Neuronal stem cell (in vitro differentiated cells): ENCODE measurements at places on chromosomes 13 and 19.

- no peak for DNase-seq
Observed at GRCh38 chr19:1862424-1863327, 703 bp downstream of the KLF16 start.

- DNase-seq = no peak
Observed at GRCh38 chr13:35530581-35530980, 54.1 kb upstream of the MAB21L1 start.

DNA sequence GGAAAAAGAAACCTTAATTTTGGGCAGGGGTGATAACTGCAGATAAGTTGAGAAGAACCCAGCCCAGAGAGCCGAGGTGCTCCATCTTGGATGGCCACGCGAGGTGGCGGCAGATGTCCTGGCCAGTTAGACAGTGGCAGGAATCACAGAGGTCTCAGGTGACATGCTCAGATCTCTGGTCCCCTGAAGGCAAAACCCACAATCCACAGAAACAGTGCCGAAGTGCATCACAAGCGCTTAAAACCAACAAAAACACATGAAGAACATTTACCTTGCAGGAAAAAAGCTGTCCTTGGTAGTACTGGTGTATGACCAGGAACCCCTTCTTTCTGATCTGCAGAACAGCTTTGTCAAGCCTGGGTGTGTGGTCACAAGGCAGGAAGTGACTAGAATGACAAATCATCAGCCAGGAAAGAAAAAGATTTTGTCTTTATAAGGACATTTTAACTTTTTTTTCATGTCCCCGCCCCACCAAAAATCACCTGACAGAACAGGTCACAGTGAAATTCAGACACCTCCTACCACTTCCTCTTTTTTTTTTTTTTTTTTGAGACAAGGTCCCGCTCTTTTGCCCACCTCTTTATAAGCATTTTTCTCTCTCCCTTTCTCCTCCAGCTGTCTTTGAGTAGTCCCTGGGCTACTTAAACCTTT is at the start of gene LCP1:
Gene LCP1, minus strand, starts transcription at position 338 of the 651 bp plus-strand sequence. CDS start 22,515 bp downstream, outside the sequence.
- DNase-seq = no peak

DNA sequence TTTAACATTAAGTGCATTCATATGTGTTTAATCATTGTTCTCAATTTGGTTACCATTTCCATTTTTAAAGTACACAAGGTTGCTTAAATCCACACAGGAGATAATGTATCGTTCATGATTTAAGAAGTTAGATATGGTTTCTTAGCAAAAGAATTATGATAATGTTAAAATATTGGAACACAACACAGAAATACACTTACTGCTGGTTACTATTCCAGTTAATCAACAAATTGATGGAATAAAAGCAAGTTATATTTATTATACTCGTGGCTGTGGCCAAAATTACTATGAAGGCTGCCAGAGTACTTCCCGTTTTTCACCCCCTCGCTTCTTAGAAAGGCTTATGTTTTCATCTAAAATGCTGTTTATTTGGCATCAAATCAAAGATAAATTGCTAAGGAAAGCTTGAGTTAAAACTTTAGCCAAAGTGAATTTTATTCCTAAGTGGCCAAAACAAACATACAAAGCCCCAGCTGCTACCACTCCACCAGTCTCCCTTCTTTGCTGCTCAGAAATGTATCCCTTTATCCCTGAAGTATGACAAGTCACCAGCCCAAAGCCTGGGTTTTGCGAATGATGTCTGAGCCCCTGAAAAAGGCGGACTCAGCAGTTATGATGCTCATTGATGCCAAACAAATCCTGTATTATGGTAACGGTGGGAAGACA is 27.7 kb downstream of the LCP1 start:
- no peak for DNase-seq

DNA sequence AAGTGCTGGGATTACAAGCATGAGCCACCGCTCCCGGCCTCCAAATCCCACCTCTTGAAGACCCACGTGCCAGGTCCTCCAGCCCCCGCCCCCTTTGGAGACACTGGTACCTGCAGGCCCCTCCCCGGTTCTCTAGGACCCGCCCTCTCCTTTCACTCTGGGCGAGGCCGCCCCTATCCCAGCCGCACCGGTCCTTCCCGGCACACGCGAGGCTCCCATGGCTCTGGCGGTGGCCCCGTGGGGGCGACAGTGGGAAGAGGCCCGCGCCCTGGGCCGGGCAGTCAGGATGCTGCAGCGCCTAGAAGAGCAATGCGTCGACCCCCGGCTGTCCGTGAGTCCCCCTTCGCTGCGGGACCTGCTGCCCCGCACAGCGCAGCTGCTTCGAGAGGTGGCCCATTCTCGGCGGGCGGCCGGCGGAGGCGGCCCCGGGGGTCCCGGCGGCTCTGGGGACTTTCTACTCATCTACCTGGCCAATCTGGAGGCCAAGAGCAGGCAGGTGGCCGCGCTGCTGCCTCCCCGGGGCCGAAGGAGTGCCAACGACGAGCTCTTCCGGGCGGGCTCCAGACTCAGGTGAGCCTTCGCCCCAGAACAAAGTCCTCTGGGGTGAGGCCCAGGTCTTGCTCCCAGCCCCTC is at the start of gene CBLC:
Gene CBLC, plus strand, starts transcription at position 176 of the 633 bp plus-strand sequence. Its CDS starts 42 bp downstream, at position 218.
- DNase-seq = no peak

- no peak for DNase-seq
Observed at GRCh38 chr13:46630431-46631178, 77.6 kb downstream of the LRCH1 start.

DNA sequence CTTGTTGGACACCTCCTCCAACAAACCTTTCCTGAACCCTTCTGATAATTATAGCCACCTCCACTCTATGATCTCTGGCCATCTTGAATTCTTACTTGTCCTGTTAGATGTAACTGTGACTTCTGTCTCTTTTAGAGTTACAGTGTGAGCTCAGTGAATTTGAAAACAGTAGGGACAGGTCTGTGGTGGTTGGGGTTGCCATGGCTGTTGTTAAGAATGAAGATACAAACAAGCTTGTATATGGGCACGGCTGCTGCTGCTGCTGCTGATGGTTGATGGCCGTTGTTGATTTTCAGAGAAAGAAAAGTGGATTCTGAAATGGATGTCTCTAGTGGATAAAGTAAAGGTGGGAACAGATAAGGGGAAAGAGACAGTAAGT is 101.5 kb downstream of the STARD13 start:
- no peak for DNase-seq

DNA sequence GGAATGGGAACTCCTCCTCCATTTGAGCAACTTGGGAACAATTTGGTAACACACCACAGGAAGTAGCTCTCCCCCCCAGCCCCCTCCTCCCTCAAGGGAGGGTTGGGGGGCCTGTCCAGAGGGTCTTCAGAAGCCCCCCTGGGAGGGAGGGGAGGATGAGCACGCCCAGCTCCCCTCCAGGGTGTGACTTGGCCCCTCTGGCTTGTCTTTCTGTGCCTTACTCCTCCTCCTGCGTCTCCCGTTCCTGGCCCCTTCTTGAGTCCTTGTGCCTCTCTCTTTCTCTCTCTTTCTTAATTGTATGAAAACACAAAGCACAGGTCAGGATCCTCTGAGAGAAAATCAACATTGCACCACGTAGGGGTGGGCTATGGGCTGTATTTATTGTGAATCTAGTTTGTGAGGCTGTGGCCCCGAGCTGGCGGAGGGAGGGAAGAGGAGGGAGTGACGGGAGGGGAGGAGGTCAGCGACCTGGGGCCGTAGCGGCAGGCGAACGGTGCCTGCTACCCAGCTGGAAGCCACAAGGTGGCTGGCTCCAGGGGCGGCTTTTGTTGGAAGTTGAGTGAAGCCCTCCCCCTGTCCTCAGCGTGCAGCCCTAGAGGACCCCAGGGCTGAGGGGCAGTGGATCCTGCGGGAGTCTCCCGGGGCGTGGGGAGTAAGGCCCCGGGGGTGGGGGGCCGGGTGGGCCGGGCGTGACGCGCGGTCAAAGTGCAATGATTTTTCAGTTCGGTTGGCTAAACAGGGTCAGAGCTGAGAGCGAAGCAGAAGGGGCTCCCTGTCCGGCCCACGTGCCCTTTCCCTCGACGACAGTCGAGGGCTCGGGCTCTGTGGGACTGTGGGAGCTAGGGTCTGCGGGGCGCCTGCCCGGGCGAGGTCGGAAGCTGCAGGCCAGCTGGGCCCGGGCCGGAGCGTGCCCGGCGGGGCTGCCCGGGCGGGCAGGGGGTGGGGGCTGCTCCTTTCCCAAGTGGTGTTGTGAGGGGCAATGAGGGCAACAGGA is 6.4 kb downstream of the LYL1 start:
- peak; percentile 65 for DNase-seq

DNA sequence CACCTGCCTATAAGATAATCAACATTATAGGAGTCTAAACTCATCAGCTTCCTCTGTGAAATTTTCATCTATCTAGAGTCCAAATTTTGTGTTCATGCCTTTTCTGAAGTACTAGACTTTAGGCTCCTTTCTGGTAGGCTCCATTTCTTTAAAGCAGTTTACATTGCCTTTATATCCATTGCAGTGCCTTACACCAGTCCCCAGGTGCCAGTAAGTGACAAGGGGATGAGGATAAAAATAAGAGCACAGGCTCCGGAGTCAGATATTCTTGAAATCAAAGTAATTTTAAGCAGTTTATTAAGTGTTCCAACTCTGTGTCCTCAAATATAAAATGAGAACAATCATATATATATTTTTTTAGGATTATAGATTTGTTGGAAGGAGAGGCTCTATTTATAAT is 10.6 kb upstream of the CYSLTR2 start:
- DNase-seq = no peak

GRCh38 chr19:2613507-2614295 is 88.8 kb downstream of the GNG7 start:
- DNase-seq = no peak

GRCh38 chr13:106567474-106568298 is at the start of gene ARGLU1:
Gene ARGLU1 (minus strand): TSS chr13:106568137. CDS start chr13:106567919, 218 bp downstream.
- peak; percentile 93 for DNase-seq

DNA sequence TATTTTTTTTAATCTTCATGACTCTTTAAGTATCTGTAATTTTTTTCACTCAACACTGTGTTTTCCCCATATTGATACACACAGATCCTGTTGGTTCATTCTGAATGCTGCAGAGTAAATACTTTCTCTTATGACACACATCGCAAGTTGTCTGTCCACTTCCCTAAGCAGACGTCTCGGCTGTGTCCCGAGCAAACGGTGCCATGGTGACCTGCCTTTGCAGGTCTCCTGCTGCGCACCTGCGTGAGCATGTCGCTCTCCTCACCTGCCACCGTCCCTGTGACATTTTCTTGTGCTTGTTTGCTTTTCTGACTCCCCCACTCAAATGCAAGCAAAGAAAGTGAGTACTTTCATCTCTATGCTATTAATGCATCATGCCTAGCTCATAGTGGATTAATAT is 57.8 kb downstream of the CCDC70 start:
- DNase-seq = no peak

DNA sequence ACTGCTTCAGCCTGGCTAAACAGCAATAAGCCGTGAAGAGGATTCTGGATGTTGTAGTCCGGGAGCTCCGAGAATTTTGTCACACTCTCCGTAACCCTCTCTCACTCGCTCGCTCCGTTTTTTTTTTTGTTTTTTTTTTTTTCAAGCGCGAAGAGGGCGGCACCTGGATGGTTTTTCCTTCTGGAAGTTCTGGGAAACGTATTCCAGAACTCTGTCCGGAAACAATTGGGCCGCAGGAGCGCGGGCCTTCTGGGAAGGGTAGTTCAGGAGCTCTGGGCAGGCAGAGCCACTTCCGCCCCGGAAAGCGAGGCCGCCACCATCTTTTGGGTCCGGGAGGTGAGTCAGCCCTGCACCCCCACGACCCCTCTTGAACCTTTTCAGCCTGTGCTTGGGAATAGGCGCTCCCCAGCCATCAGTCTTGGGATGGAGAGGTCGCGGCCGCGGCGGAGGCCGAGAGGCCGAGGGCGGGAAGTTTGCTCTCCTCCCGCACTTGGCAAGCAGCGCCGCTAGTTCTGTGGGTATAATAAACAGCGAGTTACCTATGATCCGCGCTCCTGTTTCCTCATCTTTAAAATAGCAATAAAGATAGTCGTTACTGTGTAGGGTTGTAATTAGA is at the start of gene ZNF227:
Gene ZNF227, plus strand, starts transcription at position 283 of the 616 bp plus-strand sequence. CDS start 5,261 bp downstream, outside the sequence.
- peak; percentile 88 for DNase-seq
